Activated CD4-positive, CD25-positive, alpha-beta regulatory T cell treated with anti-CD3 and anti-CD28 coated beads, Interleukin-2, amount 50 U/mL, for 24 hours (primary cell): ENCODE measurements at places on chromosomes 11 and 22.

DNA sequence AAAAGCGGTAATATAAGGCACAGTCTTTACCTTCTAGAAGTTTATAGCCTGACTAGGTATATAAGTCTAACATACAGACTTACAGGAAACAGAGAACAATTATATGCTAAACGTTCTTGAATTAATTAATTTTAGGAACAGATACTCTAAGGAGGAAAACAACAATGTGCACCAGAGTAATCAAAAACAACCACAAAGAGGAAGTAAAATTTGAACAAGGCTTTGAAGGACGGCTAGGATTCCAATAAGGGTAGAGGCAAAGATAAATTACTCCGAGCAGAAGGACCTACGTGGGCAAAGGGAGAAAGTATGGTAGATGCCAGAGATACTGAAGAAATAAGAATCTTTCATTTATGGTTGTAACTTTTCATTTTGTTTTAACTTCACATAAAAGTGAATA, 54.4 kb downstream of the ENTHD1 start:
- no peak for ATAC-seq

DNA sequence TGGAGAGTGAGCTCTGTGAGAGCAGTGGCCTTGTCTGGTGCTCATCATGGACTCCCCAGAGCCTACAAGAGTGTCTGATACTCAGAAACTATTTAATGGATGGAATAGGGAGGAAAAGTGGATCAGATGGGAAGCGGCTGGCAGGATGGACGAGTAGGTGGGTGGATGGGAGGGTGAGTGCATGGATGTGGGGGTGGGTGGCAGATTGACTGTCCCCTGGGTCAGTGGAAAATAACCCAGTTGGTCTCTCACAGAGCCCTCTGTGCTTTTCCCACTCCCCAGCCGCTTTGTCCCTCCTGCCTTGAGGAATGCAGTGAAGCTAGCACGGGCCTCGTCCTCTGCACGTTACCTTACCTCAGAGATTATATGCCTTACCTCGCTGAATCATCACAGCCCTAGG, 5.9 kb downstream of the SPI1 start:
- no peak for ATAC-seq

DNA sequence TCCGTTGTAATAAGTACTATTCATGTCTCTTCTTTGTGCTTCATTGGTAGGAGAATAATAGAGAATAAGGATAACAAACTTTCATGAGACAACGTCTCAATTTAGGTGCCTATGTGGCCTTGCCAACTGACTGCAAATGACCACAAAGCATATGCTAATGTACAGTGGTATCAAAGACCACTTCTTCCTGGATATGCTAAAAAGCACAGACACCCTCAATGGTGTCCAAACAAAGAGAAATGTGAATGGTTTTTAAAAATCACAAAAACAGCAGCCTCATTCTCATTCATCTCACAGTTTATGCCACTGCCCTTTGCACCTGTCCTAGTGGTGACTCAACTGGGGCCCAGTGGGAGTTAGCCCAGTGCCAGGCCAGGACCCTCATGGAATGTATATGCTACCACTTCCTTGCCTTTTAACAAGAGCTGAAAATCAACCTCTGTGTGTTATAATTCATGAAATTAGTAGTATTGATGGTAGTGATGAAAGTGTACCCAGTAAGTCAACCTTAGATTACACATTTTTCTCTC, 65.2 kb upstream of the MTMR2 start:
- ATAC-seq, result no peak

- no peak for ATAC-seq
Measured at GRCh38 chr22:17107547-17107810, 13.7 kb downstream of the TMEM121B start.

- no peak for ATAC-seq
Measured at GRCh38 chr11:114827736-114828135, 149.4 kb downstream of the NXPE2 start.

DNA sequence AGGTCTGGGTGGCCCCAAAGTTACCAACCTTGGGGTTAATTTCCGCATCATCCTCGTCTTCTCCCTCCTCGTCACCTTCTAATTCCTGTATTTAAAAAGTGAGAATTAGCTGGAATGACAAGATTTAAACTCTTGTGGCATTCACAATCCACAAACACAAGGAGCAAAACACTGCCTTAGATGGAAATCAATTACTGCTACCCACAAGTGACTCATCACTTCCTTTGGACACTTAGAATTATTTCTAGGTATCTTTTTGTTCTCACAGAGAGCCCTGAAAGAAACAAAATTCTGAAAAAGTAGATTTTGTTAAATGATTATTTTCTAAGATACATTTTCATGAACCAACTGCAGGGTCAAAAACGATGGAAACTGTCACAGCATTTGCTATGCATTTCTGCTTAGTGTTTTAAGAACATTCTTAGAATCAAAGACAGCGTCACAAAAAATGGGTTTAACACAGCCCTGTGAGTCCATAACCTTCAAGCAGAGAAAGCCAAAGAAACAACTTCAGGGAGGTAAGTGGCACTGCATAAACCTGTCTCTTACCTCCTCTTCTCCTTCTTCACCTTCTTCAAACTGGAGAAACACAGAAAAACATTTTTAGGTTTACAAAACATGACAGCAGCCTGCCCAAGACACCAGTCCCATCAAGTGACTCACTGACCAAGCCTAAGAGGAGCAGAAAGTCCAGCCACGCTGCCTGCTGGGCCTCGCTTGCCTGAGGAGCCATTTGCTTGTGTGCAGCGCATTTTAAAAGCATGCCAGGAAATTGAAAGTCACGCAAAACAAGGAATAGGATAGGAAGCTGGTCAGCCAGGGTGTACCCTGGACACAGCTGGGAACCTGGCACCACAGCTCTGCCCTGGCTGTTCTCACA, 22.3 kb upstream of the PHLDA2 start:
- ATAC-seq, result no peak
